ENCODE measurements at places on chromosomes 3 and 15. TPM values are rescaled to one million over a fixed set of nuclear protein-coding genes. Genes with fewer than 3 reads are reported as not detected.

Gene VGLL3
- total RNA-seq = not detected

Gene B2M
- total RNA-seq = 997 TPM

GRCh38 chr3:28624084-28624483 is 275.5 kb upstream of the AZI2 start:
- DNase-seq = no peak

Gene SAMD7
- total RNA-seq = not detected

Gene RYR3
- total RNA-seq = not detected

Gene CADM2
- total RNA-seq = not detected

Gene HTR3E
- not detected for total RNA-seq

Gene SLC27A2
- 0.06 TPM for total RNA-seq

DNA sequence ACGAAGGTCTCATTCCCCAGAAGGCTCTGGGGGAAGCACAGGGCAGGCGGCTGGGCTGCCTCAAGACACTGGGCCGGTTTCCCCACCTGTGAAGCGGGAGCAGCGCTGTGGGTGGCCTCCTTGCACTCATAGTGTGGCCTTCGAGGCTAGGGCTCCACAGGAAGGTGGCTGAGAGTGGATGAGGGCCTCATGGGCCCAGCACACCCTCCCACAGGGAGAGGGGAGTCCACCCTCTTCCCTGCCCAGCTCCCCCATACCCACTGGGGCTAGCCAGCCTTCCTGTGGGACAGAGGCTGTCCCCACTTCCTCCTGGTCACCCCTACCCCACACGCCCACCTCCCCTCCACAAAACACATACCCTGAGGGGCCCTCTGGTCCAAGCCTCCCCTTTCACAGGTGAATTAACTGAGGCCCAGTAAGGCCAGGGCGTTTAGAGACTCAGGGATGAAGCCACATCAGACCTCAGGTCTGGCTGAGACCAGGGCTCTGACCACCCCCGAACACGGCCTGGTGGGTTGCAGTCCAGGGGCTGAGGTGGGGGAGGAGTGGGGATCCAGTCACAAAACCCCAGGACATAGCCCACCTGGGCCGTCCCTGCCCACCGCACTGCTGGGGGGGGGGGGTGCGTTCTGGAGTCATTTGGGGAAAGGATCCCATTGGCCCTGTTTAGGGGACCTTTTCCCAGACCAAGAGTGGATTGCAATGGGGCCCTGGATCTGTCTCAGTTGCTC is 1.1 kb downstream of the ANPEP start:
- no peak for DNase-seq

DNA sequence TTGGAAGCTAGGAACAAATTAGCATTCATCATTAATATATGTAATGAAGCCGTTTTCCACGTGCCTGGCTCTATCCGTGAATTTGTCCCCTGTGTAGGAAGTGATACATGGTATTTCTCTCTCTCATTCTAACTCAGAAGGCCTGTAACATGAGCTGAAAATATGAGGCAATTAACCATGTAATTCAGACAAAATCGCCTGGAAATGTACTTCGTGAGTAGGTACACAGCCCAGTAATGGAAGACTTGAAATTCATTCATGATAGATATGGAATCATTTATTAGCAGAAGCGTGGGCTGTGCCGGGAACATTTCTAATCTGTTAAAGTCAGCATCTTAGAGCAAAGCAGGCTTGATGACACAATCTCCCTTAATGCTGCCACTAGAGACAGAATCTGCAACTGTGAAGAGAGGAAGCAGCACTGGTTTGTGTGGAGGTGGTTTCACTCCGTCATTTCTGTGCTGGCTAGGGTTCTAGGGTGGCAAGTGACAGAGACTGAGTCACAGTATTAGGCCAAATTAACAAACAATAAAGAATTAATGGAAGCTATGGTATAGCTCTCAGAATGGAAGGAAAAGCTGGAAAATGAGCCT is 225.0 kb upstream of the PROK2 start:
- no peak for DNase-seq

- DNase-seq = no peak
Observed at GRCh38 chr15:59701880-59702279, 12.8 kb upstream of the BNIP2 start.

DNA sequence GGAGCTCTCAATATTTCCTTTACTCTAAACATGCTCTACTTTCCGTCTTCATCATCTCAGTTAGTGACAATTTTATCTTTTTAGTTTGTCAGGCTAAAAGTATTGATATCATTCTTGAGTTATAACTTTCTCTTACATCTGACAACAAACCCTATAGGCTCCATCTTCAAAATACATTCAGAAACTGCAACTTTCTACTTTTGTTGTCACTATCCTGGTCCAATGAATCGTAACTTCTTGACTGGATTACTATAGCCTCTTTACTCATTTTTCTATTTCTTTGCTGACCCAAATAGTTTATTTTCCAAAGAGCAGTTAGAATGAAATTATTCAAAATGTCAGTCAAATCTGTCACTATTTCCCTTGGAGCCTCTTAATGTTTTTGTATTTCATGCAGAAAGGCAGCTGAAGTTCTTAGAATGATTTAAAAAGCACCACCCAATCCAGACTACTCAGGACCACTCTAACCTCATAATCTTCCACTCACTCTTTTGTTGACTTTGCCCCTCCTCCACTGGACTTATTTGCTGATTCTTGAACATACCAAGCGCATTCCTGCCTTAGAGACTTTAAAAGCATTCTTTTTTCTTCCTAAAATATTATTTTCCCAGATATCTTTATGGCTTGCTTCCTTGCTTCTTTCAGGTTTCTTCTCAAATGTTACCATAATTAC is 119.9 kb upstream of the CBLB start:
- no peak for DNase-seq

Gene ARPP21
- total RNA-seq = not detected

- no peak for DNase-seq
Observed at GRCh38 chr15:66063147-66063546, 190.4 kb downstream of the MEGF11 start.

DNA sequence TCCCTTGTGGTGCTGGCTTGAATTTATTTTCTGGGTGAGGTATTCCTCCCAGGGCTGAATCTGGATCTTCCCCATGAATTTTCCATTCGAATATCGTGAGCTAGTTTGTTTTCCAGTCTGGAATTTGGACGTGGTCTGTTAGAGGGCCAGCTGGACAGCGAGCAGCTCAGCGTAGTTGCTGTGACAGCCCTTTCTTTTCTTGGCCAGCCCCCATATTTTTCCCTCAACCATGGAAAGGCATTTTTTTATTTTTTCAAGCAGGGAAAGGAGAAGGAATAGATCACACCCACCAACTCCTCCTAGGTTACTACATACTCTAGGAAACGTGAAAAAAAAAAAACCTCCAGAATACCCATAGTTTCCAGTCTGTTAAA is 152.0 kb downstream of the KLHL25 start:
- no peak for DNase-seq

DNA sequence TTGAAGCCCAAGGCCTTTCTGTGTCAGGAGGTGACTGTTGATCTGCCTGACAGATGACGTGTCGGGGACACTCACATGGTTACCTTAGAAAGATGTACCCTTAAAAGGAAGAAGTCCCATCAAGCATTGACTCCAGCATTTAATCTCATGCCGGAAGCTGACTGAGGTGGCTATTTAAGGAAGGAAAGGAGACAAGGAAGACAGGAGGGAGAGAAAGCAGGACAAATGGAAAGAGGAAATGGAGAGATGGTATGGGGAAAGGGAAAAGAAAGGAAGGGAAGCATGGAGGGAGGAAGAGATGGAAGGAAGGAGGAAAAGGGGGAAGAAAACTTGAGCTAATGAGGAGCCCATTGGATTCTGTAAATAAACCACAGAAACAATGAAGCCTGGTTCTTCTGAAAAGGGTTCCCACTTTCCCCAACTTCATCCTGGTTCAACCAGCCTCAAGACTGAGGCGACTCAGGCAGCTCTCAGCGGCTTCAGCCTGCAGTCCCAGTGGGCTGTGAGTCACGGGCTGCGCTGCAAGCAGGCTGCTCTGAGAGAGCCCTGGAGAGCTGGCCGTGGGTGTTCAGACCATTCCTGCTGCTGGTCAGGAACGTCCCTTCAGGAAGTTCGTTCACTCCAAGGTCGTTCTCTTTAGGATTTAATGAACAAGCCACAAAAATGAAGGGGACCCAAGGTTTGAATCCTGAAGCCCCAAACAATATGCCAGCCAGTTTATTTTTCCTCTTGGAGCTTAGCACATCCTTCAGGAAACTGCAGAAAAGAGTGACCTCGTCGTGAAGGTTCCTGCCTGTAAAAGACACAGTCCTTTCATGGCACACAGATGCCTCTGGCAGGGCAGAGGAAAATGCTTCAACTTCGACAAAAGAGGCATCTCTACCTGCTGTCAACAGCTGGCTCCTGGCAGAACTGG is 69.6 kb upstream of the THBS1 start:
- no peak for DNase-seq

Gene MGLL
- not detected for total RNA-seq

GRCh38 chr3:58630076-58630709 is 36.4 kb downstream of the FAM3D start:
- peak; percentile 82 for DNase-seq

- DNase-seq = no peak
Observed at GRCh38 chr3:141250342-141250741, 18.7 kb downstream of the PXYLP1 start.

DNA sequence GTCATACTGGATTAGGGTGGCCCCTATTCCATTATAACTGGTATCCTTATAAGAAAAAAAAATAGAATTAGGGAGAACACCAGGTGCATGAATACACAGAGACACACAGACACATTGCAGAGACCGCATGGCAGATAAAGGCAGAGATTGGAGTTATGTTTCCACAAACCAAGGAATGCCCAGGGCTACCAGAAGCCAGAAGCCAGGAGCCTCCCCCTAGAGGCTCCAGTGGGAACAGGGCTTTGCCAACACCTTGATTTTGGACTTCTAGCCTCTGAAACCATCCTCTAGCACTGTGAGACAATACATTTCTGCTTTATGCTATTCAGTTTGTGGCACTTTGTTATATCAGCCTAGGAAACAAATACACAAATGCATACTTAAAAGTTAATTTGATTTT is 10.4 kb downstream of the GOLM2 start:
- DNase-seq = no peak

- no peak for DNase-seq
Observed at GRCh38 chr15:47929138-47929803, 191.5 kb upstream of the SLC24A5 start.

DNA sequence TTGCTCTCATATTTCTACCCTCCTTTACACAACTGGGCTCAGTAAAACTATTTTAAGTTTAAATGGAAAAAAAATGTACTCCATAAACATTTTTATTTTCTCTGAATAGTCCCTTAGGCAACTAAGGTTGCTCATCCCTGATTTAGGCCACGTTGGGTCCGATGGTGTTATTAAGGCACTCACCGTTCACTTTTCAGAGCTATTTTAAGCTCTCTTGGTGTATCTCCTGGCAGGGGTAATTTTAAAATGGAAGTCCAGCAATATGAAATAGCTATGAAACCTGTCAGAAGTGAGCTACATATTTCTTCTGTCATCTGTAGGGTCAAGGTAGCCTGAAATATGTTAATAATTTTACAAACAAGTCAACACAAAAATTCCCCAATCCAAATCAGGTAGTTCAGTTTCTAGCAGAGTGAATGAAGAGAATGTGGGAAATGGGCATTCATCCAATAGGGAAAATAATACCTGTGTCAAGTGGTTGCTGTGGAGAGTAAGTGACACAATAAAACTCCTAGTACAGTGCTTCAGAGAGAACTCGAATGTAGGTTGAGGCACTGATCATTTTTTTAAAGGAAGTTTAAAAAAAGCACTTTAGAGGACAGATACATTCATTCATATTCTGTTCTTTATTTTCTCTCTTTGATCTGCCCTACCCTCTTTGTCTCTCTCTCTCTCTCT is 209.3 kb upstream of the FEZF2 start:
- DNase-seq = no peak

GRCh38 chr3:131738095-131738494 is 235.3 kb upstream of the MRPL3 start:
- no peak for DNase-seq

- DNase-seq = no peak
Observed at GRCh38 chr3:48023377-48023776, 7.2 kb upstream of the MAP4 start.

Gene ZDHHC23
- 12.1 TPM for total RNA-seq

DNA sequence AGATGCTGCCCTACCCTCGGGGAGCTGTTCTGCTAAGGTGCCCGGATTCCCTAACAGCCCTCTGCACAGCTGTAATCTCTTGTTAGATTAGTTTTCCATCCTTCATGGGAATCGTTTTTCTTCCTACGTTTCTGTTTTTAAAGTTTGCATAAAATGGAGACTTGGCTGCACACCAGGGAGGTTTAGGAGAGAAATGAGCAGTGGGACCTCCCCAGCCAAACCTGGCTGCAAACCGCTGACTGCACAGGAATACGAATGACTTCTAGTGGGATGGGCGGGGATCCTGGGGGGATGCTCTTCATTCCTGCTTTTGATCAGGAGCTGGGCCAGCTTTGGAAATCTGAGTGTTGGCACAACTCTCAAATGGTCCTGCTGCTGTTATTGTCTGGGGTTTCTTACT is 77.5 kb downstream of the THSD4 start:
- no peak for DNase-seq

GRCh38 chr3:126117786-126118185 is 33.9 kb upstream of the SLC41A3 start:
- DNase-seq = no peak

DNA sequence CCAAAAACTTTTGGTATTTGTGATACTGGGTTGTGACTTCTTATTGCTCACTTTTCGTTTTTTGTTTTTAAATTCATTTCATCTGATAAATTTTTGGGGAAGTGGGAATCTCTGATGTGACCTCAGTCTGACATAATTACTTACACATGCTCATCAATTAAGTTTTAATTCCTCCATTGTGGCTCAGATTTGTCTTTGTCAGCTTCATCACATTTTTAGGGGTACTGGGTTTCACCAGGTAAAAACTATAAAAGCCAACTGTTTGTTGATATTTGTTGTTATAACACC is 425.3 kb upstream of the TGFBR2 start:
- DNase-seq = no peak

DNA sequence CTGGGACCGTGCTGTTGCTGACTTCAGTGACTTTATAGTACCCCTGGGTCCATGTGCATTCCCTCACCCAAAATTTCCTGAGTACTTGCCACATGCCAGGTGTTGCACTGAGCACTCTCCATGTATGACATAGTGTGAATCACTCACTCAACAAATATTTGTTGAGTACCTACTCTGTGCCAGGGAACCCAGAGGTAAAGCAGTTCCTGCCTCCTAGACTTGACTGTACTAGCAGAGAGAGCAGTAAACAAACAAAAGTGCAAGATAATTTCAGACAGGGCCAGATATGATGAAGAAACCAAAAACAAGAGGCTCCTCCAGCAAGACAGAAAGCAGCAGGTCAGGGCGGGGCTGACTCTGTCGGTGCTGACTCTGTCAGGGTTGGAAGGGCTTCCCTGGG is 12.2 kb downstream of the TGM4 start:
- no peak for DNase-seq

- DNase-seq = no peak
Observed at GRCh38 chr3:176988795-176989194, 208.5 kb downstream of the TBL1XR1 start.

Gene ALDH1A3
- total RNA-seq = not detected
